ENCODE measurements at places on chromosomes 6 and 20.
A peak's percentile ranks its signal among the peaks of the same experiment; 100 is the strongest.

DNA sequence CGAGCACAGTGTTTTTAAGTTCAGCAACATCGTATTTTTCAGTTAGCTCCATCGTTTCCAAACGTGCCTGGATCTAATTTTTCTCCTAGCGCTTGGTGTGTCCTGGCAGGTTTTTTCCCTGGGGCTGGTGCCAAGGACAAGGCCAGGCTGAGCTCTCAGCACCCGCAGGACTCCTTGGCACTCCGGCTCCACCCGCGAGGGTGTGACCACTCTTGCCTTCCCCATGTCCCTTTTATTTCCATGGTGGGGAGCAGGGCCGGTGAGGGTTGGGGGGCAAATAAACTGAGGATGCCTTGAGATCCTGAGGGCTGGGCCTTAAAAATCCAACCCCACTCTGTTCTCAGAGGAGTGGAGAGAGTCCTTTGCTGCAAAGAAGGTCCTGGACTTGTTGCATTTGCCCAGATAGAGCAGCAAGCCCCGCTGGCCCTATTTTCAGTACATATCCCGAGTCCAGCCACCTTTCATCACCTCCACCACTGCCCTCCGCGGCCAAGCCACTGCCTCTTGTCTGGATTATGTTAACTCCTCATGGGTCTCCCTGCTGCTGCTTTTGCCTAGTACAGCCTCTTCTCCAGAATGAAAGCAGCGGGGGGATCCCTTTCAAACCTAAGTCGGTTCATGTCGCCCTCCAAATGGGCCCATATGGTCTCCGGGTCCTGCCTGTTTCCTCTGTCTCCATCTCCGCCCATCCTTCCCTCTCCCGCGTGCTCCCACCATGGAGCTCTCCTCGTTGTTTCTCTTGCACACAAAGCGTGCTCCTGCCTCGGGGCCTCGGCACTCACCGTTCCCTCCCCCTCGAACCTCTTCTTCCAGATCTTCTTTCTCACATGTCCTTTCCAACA, 4.5 kb upstream of the RAB44 start:
- DNase-seq, result no peak

DNA sequence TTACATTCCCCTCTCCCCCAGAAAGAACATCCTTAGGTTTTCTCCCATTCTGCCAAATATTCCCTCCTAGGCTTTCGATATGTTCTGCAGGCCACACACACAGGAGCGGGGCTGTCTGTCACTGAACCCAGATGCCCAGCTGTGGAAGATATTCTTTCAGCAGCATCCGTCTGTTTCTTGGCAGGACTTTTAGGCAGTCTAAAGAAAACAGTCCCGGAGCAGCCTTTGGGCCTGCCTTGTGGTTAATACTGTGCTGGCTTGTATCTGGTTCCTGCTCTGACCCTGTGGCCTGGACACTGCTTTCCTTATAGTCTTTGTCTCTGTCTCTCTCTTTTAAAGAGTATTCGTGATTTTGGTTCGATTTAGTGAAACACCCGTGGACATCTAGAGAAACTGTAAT, 94.6 kb upstream of the SUPT3H start:
- DNase-seq, result no peak

- peak; percentile 92 for DNase-seq
These were observed 39.6 kb upstream of the PDE7B start for GRCh38 chr6:135811644-135812526.

- DNase-seq, result no peak
These were observed 250.7 kb downstream of the MAFB start for GRCh38 chr20:40438161-40438830.

DNA sequence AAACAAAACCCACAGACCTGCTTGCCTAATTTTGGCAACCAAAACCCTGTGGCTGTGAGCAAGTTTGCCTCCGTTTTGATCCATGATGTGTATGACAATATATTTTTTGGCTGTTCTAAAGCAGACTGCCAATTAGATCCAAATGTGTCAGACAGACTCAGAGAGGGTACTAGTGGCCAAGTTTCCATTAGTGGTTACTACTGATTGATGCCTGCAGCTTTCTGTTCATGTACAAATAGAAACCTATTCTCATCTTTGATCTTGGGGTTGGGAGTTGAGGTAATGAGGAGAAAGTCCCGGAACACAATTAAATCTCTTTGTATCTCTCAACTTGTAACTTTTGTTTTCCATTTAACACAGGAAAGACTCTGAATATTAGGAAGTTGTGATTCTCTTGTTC, 100.9 kb downstream of the RNF144B start:
- DNase-seq, result no peak

DNA sequence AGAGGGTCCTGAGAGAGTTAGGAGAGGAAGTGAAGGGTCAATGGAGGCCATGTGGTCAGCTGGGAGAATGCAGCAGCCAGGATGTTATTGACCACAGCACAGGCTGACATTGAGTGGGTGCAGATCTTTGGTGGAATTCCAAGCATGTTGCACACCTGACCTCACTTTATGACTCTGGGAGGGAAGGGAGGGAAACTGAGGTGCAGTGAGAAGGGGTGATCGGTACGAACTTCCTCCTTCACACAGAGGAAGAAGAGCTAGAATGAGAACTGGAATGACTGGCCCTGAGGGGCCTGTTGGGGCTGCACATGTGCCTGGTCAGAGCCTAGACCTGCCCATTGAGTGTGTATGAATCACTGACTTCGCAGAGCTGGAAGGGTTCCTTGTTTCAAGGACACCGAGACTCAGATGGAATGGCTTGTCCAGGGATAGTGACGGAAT, 9.8 kb downstream of the FAM83D start:
- no peak for DNase-seq

Measured in SK-N-DZ (cell line).